ENCODE measurements at places on chromosomes 13 and 19. TPM values are rescaled to one million over a fixed set of nuclear protein-coding genes. Genes with fewer than 3 reads are reported as not detected.
A peak's percentile ranks its signal among the peaks of the same experiment; 100 is the strongest.

DNA sequence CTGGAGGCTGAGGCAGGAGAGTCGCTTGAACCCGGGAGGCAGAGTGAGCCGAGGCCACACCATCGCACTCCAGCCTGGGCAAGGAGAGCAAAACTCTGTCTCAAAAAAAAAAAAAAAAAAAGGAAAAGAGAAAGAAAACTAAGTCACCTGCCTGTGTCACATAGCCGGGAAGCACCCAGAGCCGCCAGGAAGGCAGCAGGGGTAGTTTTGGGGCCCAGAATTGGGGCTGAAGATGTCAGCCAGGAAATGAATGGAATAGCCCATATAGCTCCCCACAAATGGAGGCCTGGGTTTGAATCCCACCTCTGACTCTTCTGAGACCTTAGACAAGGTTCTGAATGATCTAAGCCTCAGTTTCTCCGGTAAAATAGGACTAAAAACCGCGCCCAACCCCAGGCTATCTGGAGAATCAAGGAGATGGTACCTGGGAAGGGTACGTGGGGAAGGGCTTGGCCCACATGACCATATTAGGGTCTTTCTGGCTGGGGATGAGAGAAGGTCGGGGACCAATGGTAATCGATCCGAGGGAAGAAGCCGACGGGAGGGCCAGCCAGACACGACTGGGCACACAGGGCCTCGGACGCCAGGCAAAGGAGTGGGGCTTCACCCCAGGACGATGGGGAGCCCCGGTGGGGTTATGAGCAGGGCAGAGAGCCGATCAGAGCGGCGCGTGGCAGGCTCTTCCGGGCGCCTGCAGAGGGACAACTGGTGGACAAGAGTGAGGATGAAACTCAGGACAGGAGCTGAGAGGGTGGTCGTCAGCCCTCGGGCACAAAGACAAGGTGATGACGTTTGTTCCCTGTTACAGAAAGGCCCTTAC is 14.4 kb downstream of the CCDC124 start:
- no peak for DNase-seq

- DNase-seq: peak; percentile 51
Measured at GRCh38 chr13:78593652-78594455, 9.5 kb downstream of the POU4F1 start.

The PRR22 gene
- total RNA-seq: 1.5 TPM

DNA sequence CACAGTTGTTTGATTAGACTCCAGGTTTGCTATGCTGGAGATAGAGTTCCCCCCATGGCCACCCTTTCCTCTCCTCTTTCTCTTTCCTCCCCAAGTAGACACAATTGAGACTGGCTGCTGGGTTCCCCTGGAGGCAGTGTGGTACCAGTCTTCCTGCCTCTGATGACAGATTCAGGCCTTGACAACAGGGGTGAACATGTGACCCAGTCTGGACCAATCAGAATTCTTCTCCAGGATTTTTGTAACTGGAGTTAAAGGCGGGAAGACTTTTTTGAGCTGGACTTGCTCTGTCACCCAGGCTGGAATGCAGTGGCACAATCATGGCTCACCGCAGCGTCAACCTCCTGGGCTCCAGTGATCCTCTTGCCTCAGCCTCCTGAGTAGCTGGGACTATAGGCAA is 48.7 kb downstream of the CCNE1 start:
- DNase-seq: peak; percentile 78

The TDRD12 gene
- total RNA-seq: 1.4 TPM

- peak; percentile 61 for DNase-seq
Measured at GRCh38 chr13:78875792-78876580, 217.0 kb upstream of the OBI1 start.

The TSPAN16 gene
- not detected for total RNA-seq

DNA sequence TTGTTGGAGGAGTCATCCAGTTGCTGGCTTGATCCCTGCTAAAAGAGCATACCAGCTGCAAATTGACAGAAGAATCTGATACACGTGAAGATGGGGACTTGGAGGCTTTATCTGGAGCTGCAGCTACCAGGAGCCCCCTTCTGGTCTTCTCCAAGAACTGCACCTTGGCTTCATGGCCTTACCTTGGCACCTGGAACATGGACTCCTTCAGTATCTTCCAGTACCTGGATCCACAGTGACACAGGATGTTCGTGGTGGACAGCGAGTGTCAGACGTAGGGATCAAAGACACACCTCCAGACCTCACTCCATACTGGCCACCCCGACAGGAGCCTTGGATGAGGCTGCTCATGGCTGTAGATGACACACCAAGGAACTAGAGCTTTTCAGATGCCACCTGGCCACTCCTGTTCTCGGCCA is 9.9 kb upstream of the ACSBG2 start:
- DNase-seq: peak; percentile 74

- no peak for DNase-seq
Measured at GRCh38 chr13:99263126-99263785, 5.1 kb upstream of the GPR18 start.

The SIAH3 gene
- 0.07 TPM for total RNA-seq

The MAMSTR gene
- 1.7 TPM for total RNA-seq

The BRME1 gene
- 3.4 TPM for total RNA-seq

DNA sequence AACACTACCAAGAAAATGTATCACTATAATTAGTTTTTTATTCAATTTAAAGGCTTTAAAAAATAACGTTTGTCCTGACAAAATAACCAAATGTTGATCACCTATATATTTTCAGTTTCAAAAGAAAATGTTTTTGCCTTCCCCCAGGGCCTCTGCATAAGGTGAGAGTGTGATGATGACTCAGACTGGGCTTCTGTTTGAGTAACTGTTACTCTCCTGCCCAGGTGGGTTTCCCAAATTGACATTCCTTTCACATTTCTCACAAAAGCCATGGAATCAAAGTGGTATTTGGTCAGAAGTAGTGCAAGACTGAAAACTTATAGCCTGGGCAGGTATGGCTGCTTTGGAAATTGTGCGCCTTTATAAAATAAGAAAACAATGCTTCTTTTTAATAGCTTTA is 180.6 kb downstream of the COG6 start:
- DNase-seq: peak; percentile 47
